ENCODE measurements at places on chromosomes 6 and 20.

DNA sequence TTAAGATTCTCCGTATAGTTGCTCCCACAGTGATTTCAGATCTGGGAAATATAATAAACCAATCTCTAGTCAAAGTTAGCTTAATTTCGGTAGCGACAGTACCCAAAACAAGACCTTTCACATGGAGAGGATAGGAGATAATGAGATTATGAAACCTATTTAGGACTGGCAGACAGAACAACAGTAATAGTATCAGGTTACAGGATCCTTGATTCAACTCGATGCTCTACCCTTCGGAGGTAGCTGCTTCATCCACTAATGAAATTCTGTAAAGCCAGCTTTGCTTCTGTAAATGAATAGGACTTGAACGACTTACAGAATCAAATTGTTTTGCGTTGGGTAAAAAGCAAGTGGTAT, 534 bp upstream of the AKIRIN2 start:
- DNase-seq: peak; percentile 84

DNA sequence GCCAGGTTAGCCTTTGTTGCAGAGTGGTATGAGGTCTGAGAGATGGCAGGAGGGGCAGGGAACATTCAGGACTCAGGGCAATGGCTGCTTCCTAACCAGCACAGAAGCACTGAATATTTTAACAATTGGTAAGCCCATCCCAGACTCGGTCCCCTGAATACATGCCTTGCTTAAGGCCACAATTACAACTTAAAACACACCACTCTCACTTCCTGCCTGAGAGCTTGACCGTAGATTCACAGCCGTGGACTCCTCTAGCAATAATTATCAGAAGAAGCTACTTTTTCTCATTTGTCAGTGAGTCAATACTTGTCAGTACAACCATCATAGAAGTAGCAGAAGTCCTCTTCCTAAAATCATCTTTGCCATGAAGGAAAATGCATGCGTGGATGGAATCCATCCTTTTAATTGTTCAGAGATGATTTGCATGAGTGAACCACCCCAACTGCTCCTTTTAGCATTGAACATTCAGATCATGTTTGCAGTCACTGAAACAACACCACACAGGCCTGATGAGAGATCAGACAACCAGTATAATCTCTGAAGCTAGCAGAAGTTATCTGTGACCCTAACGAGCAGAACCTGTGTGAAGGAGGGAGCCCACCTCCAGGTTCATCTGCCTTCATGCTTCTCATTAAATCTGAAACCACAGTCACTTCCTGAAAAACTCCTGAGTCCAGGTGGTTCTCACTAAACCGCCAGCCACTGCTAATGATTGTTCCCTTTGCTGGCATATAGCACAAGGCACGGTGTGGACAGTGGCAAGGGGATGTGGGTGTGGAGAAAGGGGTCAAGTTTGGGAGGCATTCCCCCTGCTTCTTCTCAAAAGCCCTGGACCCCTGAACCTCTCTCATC, 333.9 kb upstream of the CNR1 start:
- no peak for DNase-seq

DNA sequence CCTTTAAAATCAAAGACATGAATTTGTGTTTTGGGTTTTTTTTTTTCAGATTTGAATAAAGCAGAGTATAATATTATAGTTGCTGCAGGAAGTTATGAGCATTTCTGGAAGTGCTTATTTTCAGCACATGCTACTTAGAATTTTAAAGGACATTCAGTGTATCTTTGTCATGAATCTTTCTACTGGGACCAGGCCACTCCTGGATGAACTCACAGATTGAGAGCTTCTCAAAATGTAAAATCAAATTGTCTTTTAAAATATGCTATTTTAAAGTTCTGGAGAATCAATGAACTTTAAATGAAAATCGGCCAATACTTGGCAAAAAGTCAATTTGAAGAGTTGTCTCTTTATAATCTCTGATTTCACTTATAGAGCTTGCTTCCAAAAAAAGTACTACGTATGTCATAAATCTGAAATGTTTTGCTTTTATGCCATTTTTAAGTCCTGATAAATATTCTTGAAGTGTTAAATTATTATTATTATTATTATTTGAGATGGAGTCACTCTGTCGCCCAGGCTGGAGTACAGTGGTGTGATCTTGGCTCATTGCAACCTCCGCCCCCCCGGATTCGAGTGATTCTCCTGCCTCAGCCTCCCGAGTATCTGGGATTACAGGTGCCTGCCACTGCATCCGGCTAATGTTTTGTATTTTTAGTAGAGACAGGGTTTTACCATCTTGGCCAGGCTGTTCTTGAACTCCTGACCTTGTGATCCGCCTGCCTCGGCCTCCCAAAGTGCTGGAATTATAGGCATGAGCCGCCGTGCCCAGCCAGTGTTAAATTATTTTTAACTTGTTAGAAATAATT, 175.7 kb upstream of the AKAP12 start:
- no peak for DNase-seq

GRCh38 chr20:48661575-48662455, 166.0 kb downstream of the PREX1 start:
- DNase-seq: no peak

- no peak for DNase-seq
These were observed 94.8 kb downstream of the MBOAT1 start for GRCh38 chr6:20117474-20117873.

DNA sequence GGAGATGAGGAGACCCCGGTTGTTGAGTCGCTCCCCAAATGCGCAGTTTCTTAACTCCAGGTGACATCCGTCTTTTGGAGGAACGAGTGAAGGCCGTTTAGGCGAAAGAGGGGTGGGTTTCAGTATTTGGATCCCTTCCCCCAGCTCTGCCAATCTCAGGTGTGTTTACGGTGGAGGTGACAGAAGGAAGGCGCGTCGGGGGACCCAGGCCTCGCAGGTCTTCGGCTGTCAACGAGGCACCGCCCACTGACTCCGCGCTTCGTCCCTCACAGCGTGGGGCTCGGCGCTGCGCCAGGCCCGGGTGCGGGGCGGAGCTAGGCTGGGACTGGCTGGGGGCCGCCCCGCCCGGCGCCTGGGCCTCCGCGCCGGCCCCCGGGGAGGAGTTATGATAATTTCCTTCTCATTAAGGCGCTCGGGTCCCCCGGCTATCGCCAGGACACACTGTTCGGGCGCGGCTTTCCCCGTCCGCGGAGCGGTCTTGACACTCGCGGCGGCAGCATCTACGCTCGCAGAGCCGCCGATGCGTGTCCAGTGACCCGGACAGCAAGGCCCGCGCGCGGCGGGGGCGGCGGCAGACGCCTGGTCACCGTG, at the start of gene TFAP2C:
Gene TFAP2C (plus strand): TSS at position 434 of the 591 bp plus-strand sequence. CDS start 239 bp downstream, outside the sequence.
- DNase-seq: peak; percentile 82

DNA sequence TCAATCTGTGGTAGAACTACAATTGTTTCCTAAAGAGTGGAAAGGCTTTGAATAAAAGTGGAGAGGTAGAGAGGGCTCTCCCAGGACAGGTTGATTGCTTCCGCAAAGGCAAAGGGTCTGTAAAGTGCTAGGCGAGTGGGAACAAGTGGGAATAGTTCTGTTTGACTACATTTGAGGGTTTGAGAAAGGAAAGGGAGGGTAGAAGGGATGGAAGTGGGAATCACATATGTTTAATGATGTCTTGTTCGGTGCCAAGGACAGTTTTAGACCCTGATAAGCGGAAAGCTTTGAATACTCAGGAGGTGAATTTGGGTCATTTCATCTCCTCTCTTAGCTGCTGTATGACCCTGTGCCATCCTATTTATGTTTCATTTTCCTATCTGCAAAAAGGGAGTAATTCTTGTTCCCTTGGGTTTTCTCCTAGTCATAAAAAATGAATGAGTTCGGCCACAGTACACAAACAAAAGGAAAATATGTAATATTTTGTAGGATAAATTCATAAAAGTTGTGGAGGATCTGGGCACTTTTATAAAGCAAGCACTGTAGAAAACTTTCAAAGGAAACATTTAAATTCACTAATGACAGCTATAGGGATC, 1.7 kb upstream of the PIM1 start:
- DNase-seq: peak; percentile 12

DNA sequence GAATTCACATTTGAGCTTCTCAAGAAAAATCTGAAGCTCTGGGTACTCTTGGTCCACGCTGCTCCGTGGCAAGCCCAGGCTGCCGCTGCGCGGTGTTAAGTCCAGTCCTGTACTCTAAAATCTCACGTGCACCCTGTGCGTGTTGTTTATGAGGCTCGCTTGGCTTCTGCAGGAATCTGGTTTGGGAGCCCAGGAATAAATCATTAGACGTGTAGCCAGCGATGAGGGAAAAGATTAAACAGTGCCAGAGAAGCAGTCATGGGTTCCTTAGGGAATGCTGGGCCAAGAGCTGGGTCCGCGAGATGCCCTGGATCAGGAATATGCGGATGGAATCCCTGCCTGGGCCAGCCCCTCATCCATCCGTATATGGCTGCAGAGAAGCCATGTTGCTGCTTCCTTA, 87.3 kb downstream of the KCNB1 start:
- DNase-seq: no peak

GRCh38 chr6:148657048-148657447, 89.8 kb upstream of the UST start:
- no peak for DNase-seq

DNA sequence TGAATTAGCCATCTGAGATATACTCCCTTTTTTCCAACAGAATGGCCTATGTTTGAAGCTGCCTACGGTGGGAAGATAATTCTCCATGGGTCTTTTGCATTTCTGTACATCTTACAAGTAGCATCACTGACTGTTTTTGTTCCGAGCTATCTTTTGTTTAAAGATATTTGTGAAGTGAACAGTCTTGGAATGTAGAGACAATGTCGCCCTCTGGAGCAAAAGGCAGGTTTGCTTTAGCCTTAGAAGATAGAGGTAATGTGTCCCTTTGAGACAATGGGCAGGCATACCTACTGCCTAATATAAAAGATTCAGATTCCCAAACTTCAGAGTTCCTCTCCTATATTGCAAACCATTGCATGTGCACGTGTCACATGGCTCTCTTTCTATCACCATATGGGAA, 347.8 kb upstream of the CNR1 start:
- DNase-seq: no peak

DNA sequence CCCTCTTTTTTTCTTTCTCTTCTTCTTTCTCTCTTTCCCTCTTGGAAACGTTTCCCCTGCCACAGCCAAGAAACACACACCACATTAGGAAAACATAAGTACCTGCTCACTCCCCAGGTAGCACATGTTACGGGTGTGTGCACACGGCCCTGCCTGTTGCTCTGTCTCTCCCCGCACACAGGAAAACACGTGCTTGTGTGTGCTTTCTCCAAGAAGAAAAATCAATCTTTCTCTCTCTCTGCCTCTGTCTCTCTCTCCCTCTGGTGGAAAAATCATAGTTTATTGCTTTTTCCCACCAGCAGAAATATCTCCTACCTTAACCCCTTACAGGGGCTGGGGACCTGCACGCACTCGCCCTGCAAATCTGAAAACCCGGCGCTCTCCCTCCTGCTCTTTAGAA, 102.3 kb downstream of the EDN3 start:
- DNase-seq: no peak

DNA sequence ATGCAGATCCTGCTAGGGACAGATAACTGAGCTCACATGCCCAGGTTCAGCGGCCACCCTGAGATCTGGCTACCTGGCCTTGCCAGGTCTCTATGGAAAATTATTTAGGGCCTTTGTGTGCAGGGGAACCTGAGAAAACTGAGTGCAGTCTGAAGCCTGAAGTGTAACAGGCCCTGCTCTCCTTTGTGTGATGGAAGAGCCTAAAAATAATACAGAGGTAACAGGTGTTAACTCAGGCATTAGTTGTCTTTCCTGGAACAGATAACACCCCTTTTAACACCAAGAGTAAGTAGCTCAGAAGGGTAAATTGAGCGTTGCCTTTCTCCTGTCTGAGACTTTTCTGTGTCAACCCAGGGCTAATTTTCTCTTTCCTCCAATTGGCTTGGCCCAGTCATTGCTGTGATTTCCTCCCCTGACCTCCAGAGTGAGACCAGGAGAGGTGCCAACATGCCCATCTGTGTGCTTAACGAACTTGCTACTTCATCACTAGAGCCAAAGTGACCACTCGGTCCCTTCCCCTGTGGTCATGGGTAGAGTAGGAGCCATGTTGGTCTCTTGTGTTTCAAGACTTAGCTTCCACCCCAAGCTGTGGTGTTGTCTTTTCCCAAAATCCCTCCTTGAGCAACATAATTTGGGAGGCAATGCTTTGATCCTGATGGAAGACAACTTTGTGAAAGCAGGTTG, 304.4 kb upstream of the JAG1 start:
- DNase-seq: no peak
